Fibroblast of gingiva (primary cell): ENCODE measurements at places on chromosomes 2 and 18.

DNA sequence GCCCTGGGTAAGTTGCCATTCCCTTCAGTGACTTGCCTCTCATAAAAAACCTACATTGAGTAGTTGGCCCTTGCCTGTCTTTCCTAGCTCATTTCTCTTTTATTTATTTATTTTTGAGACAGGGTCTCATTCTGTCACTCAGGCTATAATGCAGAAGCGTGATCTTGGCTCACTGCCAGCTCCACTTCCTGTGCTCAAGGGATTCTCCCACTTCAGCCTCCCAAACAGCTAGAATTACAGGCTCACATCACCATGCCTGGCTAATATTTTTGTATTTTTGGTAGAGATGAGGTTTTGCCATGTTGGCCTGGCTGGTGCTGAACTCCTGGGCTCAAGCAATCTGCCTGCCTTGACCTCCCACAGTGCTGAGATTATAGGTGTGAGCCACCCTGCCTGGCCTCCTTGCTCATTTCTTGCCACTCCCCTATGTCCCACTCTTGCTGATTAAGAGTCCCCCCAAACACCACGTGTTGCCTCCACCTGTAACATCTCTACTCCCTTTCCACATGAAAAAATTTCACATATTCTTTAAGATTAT is 12.6 kb downstream of the EVA1A start:
- no peak for DNase-seq

DNA sequence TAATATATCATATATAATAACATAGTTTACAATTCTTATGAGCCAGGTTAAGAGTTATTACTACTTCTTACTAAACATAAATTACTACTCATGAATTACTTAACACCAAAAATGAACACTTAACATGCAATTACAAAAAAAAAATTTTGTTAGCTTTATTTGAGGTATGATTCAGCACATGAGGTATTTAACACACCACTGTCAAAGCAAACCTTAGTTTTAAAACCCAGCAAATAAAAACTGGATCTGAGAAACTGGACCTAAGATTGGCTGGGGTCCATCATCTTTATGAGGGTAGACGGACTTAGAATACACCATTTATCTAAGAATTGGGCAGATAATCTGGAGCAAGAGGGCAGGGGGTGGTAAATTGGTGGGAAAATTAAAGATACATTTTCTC is 81.8 kb upstream of the CREB1 start:
- DNase-seq: no peak

DNA sequence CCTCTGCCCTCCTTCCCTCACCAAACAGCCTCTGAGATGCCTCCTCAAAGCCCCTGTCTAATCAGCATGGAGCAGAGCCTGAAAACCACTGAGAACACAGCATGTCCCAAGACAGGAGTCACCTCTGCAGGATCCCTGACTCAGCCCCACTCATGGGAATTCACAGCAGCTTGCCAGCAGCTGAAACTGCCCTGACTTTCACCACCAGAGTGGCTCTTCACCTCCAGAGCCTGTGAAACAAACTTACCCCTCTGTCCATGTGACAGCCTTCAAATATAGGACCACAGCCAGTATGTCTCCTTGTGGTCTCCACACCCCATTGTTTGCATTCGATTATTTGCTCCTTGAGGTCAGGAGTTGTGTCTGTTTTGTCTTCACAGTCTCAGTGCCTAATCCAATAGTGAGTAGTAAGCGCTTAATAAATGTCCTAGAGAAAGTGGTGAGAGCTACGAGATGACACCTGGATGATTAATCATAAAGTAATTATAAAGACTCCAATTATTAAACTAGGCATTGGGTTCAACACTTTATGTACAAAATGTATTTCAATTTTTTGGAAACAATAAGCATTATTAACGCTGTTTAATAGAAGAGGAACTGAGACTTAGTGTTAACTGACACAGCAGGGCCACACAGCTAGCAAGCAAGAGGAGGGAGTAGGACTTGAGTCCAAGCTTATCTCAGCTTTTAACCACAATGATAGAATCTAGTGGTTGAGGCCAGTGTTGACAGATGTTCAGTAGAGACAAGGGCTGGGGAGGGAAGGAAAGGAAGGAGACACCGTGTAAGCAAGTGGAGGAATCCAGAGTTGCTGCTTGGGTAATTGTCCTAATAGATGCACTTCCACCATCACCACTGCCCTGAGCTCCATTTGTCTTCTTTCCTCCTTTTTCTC is 358.7 kb upstream of the TNP1 start:
- DNase-seq: peak; percentile 36

DNA sequence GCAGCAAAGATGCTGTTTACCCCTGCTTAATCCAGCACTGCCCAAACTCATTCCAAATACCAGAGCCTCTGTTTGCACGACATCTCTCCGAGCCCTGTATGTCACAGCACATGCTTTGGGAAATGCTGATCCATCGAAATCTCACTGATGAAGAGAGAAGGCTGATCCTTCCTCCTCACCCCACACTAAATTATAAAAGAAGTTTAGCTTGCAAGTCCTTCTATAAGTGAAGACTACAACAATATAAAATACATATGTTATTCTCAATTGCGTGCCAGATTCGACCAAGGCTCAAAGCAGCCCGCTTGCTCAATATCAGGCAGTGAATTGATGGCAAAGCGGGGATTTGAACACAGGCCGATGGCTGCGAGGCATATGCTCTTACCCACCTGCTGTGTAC is 30.7 kb upstream of the SLC35F6 start:
- DNase-seq: no peak

GRCh38 chr2:114139542-114139941 is 249.7 kb downstream of the ACTR3 start:
- DNase-seq: no peak

DNA sequence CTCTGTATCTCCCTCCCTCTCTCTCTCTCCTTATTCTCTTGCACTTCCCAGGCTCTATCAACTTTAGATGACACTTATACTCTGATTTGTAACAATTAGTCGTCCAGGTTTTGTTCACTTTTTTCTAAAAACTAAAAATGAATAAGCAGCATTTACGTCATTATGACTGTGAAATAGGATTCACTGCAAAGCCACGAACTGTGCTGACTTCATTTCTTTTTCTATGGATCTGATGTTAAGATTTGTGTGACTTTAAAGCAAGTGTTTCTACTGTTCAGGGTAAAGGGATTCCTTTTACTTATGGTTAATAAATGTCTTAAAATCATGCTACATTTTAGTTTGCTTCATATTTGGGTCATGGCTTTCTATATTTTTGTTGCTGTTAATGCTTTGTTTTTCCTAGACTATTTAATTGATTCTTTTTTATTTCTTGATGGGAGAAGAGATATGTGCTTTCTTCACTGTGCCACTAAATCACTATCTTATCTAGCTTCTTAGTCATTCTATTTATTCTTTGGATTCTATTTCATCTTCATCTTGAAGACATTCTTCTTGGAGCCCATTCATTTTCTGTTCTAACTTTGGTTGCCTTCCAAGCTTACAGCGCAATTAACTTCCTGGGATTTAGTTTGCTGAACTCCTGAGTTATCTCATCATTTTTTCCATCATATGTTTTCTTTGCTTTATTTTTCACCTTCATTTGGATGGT is 480.4 kb upstream of the TRIB2 start:
- DNase-seq: no peak

DNA sequence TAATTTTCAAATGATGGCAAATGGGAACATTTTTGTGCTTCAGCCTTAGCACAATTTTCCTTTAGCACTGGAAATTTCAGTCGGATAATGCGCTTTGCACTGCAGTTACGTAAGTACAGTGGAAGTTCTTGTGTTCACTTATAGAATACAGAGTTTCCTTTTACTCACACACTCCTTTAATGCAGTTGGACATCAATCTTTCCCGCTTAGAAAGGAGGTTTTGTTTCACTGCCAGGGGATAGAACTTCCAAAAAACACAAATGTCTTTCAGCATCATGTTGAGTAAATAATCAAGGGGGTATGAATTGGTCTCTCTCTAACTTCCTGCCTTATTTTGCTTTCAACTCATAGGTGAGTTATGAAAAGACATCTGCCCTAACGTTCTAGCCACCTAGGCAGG is 63.2 kb downstream of the TGFA start:
- DNase-seq: no peak

- no peak for DNase-seq
These were observed 55.8 kb downstream of the OXER1 start for GRCh38 chr2:42708179-42708578.

DNA sequence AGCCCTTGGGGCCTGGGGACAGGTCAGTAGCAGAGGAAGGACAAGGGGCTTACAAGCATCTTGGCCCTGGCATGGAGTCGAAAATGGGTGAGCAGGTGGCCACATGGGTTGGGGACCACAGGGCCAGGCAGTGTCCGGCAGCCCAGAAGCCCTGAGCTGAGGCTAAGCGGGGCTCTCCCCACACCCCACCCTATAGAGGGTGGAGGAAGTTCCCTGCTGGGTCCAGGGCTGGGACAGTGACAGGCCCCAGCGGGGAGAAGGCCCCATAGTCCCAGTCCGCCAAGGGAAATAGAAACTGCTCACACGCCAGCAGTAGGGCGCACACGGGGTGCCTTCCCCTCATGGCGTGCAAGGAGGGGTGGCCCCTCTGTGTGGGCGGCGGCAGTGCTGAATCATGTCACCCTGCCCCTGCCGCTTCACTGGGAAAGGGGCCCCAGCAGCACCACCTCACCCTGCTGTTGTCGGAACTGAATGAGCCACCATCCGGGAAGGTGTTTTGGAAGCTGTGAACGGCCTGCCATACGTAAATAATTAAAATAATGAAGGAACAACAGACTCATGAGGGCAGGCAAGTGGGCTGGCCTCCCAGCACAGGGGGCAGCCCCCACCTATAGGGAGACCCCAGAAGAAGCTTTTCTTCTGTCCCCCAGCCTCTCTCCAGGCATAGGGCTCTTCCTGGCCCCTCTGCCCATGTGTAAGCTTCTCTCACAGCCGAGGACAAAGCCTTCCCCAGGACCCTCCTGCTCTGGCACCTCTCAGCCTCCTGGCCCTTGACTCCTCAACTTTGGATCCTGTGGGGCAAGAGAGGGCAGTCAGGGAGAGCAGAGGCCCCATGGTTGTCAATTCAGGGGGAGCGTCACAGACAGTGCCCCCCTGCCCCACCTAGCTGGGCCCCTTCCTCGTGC is 12.7 kb upstream of the DUSP2 start:
- no peak for DNase-seq

GRCh38 chr18:32530947-32531651 is 60.4 kb upstream of the GAREM1 start:
- peak; percentile 11 for DNase-seq

DNA sequence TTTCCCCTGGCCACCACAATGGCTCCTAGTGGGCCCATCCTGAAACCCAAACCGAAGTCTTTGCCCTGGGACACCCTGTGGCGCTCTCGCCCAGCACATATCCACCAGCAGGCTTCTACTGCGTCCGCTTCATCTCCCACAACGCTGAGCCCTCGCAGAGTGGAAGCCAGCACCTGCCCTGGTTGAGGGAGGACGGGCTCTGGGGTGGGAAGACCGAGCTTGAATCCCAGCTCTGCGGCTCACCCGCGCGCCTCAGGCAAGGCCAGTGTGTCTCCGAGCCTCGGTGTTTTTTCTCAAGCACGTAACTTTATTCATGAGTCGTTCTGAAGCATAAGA is 15.6 kb downstream of the KLF11 start:
- DNase-seq: no peak

DNA sequence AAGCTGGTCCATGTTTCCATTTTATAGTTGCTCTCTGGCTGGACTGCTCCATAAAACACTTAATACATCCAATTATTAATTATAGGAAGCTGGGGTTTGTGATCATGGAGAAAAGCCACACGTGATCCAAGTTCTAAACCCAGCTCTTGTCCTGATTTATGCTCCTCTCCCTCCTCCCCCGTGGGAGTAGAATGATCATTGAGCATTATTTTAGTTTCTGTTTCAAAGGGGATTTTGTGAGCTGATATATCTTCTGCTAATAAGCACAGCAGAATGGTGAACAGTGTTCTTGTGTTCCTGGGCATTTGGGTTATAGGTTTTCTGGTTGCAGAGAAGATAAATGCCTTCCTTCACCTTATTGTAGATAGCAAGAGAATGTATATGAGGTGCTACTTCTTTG is 135.7 kb upstream of the TMEM200C start:
- DNase-seq: no peak

GRCh38 chr2:126832014-126832413 is 66.7 kb upstream of the TEX51 start:
- DNase-seq: no peak

- no peak for DNase-seq
These were observed 46.9 kb upstream of the TEX51 start for GRCh38 chr2:126851756-126852155.

GRCh38 chr2:241771286-241772062 is 5.1 kb upstream of the GAL3ST2 start:
- peak; percentile 40 for DNase-seq

DNA sequence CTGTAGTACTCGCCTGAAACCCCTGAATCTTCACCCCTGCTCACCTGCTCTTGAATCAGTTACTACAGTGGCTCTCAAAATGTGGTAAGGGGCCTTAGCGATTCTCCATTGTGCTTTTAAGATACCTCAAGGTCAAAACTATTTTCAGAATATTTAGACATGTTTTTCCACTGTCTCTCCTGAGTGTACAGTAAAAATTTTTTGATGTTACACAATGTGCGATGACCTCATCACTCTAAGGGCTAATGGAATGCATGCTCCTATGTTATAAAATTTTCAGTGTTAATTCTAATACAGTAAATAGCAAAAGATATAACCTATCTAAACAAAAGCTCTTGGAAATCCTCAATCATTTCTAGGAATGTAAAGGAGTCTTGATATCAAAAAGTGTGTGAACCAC is 336.9 kb upstream of the PKDCC start:
- no peak for DNase-seq

DNA sequence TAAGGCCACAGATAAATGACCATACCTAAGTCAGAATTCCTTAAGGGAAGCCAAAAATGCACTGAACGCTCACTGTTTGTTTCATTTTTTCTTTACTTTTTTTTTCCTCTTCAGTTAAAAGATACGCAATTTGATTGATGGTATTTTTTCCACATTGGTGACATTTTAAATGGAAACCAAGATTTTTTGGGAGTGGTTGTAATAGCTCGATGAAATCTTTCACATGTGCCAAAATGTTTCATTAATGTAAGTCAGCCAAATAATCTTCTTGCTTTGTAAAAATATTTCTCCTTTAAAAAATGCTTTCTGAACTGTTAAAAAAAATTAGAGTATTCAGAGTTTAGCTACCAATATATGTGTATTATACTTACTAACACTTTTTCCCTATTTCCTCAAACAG is 339.8 kb downstream of the ZEB2 start:
- no peak for DNase-seq

GRCh38 chr18:72995558-72995957 is 127.8 kb upstream of the NETO1 start:
- DNase-seq: no peak

- DNase-seq: peak; percentile 90
These were observed 18.9 kb upstream of the DPP4 start for GRCh38 chr2:162092658-162093556.

DNA sequence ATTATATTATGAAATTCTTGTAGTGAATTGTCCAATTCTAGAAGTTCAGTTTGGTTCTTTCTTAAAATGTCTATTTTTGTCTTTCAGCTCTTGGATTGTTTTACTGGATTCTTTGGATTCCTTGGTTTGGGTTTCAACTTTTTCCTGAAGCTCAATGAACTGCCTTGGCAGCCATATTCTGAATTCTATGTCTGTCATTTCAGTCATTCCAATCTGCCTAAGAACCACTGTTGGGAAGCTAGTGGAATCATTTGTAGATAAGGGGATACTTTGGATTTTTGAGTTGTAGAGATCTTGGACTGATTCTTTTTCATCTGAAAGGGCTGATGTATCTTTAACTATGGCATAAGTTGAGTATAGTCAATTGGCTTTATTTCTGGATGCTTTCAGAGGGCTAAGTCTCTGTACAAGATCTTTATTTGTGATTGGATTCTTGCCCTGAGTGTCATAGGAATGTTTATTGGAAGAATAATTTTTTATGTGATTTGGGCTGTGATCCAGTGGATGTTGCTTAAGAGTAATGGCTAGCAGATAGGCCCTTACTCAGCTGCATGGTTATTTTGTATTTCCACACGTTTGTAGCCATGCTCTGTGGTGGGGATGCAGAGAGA is 42.3 kb downstream of the SERPINB7 start:
- DNase-seq: peak; percentile 79
